ENCODE measurements at places on chromosomes 16 and 17.

DNA sequence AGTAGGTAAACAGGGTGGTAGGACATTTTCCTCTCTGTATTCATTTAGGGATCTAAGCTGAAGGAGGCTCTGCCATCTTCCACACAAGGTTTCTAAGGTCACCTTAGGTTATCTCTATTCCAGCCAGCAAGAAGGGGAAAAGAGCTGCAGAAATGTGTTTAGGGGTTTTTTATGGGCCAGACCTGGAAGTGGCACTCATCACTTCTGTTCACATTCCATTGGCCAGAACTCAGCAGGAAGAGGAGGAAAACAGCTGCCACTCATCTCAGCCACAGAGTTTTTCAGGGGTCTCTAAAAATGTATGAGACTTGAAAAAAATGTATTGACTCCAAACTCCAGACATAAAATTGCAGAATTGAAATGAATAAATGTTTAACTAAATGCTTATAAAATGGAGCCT lies 65.8 kb downstream of the FTO start:
- DNase-seq, result no peak

GRCh38 chr16:17538927-17539326 lies 68.2 kb upstream of the XYLT1 start:
- DNase-seq, result peak; percentile 9

DNA sequence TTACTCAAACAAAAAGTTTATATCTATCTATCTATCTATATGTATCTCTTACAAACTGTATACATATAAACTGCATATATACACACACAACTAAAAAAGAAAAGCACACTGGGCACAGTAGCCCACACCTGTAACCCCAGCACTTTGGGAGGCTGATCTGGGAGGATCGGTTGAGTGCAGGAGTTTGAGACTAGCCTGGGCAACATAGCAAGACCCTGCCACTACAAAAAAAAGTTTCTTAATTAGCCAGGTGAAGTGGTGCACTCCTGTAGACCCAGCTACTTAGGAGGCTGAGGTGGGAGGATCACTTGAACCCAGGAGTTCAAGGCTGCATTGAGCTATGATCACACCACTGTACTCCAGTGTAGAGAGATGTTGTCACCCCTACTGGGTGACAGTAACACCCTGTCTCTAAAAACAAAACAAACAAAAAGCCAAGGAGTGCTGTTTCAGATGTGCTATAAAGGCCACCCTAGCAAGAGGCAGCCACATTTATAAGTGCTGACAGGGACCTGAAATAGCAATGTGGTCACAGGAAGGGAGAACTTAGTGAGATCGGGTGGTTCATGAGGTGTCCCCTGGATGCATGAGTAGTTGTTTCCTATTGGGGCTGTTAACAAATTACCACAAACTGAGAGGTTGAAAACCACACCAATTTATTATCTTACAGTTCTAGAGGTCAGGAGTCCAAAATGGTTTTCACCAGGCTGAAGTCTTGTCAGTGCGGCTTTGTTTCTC lies 4.8 kb downstream of the CD2BP2 start:
- DNase-seq, result peak; percentile 77

DNA sequence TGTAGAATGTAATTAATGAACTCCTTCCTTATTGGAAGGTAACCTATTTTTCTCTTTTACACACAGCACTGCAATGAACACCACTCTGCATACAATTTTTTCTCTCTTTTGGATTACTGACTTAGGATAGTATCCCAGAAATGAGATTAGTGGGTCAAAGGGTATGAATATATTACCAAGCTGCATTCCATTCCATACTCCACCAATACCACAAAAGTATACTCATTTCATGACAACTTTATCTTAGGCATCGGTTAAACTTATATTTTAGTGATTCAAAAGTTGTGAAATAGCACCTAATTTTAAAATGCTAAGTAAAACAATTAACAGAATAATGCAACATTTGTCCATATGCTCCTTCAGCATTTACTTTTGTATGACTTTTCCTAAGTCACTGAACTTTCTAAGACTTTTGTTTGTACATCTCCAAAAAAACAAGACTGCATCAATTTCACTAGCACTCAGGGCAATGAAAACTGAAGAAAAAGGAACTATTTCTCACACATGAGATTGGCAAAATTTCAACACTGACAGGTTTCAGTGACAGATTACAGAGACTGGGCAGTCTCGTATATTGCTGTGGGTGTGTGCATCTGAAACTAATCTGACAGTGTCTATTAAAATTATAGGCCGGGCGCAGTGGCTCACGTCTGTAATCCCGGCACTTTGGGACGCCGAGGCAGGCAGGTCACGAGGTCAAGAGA lies 32.1 kb downstream of the HELZ start:
- peak; percentile 75 for DNase-seq

GRCh38 chr17:4693416-4693815 lies 10.5 kb downstream of the PELP1 start:
- no peak for DNase-seq

GRCh38 chr16:55728797-55729196 lies 73.0 kb downstream of the SLC6A2 start:
- no peak for DNase-seq

- no peak for DNase-seq
Measured at GRCh38 chr16:21190599-21190998, 20.8 kb downstream of the ZP2 start.

- peak; percentile 87 for DNase-seq
Measured at GRCh38 chr16:70523076-70523742, at the start of gene COG4. TSS of gene COG4 (minus strand) at chr16:70523554. CDS start at chr16:70523543, 11 bp downstream.

GRCh38 chr16:53061701-53062159 lies 6.9 kb downstream of the CHD9 start:
- no peak for DNase-seq

DNA sequence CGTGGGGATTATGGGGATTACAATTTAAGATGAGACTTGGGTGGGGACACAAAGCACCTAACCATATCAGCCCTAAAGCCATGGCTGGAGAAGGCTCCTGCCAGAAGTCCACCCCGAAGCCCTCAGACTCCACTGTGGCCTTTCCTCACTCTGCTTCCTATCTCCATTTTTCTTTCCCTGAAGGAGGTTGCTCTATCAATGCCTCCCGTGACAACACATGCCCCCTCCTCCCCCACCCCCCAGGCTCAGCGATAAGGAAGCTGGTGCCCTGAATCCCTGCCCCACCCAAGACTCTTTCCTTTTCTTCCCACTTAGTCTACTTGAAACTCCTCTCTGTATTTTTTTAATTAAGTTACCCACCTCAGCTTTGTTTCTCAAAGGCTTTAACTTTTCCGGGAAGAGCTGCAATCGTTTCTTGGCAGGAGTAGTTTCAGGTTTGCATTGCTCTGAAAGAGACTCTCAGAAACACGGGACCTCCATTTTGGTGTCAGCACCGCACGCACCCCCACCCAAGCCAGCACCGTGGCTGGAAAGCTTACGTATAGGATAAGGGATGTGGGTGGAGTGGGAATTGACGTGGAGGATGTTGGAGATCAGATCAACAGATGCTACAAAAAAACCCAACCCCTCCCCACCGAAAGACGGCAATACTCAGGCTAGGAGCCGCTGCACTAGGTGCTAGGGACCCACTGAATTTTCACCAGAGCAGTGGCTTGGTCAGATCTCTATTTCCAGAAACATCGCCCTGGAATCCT lies 15.2 kb upstream of the CA4 start:
- peak; percentile 59 for DNase-seq

- no peak for DNase-seq
Measured at GRCh38 chr17:10325031-10325695, 47.6 kb downstream of the MYH13 start.

GRCh38 chr16:80345701-80346100 lies 195.1 kb upstream of the DYNLRB2 start:
- no peak for DNase-seq

- DNase-seq, result peak; percentile 59
Measured at GRCh38 chr17:1108765-1109605, 70.8 kb downstream of the ABR start.

DNA sequence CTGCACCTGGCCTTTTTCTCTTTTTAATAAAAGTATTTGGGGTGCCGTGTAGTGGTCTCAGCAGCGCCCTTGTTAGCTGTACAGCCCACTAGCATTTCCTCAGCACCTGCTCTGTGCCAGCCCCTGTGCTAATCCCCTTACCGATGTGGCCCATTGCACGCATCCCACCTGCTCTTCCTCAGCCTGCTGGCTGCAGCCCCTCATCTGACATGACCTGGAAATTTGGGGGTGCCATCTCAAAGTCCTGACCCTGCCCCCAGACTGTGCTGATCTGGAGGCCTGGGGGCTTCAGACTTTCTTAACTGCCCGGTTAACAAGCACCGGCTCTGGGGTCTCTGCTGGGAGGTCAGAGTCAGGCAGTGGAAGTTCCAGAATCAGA lies 10.4 kb downstream of the GPRC5C start:
- no peak for DNase-seq

GRCh38 chr17:41678907-41679739 lies 9.6 kb upstream of the EIF1 start:
- peak; percentile 41 for DNase-seq

GRCh38 chr17:53142890-53143289 lies 679.8 kb upstream of the KIF2B start:
- no peak for DNase-seq

- DNase-seq, result peak; percentile 7
Measured at GRCh38 chr17:75601057-75601987, 13.7 kb downstream of the MYO15B start.

DNA sequence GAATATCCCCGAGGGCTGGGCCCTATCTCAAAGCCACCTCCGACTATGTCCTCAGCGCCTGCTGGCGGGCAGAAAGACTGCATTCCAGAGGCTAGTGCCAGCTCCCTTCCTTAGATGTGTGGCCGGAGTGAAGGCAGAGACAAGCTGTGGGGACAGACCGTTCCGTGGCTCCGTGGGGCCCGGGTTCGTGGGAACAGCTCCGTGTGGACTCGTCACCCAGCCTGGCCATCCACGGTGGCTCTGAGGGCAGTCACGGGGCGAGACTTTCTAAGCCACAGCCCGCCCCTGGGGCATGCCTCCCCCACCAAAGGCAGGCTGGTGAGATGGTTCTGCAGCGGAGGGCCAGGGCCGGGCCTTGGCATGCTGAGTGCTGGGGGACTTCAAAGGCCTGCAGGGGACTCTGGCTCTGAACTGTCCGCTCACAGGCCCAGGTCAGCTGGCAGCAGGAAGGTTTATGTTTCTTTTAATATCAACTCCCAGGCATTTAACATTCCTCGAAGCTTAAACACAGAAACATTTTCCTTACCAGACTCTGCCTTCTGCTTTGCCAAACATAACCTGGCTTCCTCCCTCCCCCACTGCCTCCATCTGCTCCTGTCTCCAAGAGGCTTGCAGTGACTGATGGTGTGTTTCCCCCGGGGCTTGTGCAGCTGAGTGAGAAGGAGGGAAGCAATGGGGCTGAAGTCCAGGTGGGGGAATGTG lies 50.4 kb downstream of the TIMM22 start:
- DNase-seq, result peak; percentile 52

GRCh38 chr17:21061158-21061835 lies 18.5 kb upstream of the USP22 start:
- no peak for DNase-seq

- peak; percentile 37 for DNase-seq
Measured at GRCh38 chr17:12180644-12181261, 160.1 kb downstream of the MAP2K4 start.

GRCh38 chr17:50060951-50061712 lies 5.2 kb downstream of the ITGA3 start:
- DNase-seq, result peak; percentile 89

DNA sequence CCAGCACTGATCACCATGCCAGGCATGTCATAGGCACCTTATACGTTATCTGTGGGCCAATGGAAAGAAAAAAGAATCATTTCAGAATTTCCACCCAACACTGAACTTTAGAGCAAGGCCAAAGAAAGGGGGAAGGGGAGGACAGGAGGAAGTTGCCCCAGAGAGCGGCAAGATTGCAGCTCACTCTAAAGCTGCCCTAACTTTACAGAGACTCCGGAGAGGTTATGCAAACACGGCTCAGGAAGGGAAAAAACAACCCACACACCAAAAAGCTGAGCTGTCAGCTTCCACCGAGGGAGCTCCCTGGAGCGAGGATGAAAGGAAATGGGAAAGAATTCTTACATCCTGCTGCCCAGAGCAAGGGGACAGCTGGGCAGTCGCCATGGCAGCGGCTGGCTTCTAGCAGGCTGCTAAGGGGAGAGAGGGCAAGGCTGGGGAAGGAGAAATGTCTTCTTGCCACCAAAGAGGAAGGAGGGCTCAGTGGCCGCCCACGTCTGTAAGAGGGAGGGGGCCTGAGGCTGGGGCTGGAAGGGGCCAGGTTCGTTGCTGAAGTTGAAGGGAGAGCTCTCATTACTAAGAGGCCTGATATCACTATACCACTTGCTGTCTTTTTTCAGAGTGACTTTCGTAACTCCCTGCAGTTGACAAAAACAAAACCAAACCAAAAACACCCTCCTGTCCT lies 18.2 kb downstream of the COTL1 start:
- DNase-seq, result peak; percentile 89

- DNase-seq, result no peak
Measured at GRCh38 chr16:79602628-79603014, 2.1 kb upstream of the MAF start.

- DNase-seq, result peak; percentile 63
Measured at GRCh38 chr16:85286951-85287814, 174.9 kb upstream of the CIBAR2 start.

- DNase-seq, result peak; percentile 99
Measured at GRCh38 chr16:84851192-84852127, 31.7 kb downstream of the CRISPLD2 start.

DNA sequence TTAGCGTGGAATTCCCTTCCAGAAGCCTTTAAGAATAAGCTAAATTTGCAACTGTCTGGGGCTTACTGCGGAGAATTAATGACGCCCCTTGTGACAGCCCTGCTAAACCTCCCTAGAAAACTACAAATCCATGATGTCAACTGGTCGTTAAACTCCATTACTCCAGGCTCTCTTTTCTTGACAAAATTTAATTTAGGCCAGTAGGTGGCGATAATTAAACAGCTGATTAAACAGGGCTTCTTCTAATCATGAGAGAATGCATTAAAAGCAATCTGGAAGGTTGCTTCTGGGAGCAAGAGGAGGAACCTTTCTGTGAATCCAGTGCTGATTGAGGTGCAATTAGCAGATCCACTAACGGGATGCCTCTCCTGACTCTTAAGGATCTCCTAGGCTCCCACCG lies 8.1 kb upstream of the NLRP1 start:
- DNase-seq, result peak; percentile 27

Data from fibroblast of lung (primary cell).